Activated effector memory CD4-positive, alpha-beta T cell treated with anti-CD3 and anti-CD28 coated beads, Interleukin-2, amount 50 U/mL, for 16 hours (primary cell): ENCODE measurements at places on chromosomes 2 and 18.

GRCh38 chr2:240797500-240797895 is 22.5 kb downstream of the KIF1A start:
- no peak for DNase-seq

DNA sequence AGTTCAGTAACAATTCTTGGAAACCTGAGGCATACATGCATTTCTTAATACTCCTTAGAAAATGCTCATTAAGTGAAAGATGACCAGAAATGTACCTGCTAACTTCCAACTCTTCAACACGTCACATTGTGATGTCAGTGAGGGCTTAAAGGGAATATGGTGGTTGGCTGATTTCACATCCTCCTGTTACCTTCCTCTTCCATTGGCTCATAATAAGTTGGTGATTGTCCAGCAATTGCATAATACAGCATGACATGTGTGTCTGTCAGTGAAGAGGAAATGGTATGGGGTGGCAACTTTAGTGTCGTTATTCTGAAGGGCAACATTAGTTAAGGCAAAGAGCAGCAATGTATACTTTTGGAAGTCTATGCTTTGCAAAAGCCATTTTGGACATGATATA is 26.0 kb downstream of the PLEK start:
- no peak for DNase-seq

DNA sequence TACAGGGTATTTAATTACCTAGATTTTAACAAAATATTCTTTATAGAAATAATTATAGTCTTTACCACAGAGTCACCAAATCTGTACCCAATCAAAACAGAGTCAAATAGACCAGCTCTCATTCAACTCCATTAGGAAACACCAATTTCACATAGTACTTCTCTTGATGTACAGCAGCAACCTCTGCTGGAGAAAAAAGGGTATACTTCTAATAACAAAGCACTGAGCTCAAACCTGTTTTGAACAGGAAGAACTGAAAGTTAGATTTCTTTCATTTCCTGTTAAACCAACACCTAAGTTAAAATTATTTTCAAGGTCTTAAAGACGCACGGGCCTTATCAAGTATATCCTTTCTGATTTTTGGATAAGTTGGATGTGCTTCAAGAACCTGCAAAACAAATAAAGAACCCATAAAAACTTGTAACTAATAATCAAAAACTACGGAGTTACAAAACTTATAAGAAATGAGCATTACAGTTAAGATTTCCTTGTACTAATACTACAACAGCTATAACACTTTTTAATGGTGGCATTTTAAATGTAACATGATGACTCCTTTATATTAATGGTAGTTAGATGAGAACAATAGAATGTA is 79.0 kb downstream of the TTC21B start:
- DNase-seq: no peak

DNA sequence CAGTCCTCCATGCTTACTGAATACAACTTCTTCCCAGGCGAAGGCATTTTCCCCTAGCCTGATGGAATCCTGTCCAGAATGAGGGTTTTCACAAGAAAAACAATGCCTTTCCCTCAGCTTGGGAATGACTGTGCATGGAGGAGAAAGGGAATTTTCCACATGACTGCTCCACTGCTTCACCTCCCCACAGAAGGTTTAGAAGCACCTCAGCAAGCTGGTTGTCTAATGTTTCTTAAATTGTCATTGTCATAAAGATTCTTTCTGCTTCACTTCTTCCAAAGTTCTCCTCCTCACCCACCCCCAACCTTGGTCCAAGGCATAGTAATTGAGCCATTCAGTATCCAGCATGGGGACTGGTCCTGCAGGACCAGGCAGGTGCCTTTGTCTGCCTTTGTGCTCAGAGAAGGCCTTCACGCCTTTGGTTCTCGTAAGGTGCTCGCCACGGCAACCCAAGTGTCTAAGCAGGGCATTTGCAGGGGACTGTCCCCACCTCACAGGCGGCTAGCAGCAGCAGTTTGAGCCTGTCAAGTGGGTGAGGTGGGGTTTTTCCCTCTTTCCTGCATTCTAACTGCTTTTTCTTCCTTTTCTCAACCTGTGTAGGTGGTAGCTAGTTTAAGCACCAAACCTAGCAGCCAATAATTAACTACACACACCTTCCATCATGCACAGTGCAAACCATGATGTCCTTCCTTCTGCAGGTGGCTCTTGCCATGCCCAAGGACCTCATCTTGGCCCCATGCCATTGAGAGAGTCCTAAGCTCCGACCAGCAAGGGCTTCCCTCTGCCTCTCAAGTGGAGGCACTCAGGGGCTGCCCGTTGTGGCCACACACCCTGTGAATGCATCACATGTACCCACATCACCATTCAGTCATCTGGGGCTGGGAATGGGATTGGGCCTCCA is 65.7 kb upstream of the BCL2L11 start:
- DNase-seq: no peak

DNA sequence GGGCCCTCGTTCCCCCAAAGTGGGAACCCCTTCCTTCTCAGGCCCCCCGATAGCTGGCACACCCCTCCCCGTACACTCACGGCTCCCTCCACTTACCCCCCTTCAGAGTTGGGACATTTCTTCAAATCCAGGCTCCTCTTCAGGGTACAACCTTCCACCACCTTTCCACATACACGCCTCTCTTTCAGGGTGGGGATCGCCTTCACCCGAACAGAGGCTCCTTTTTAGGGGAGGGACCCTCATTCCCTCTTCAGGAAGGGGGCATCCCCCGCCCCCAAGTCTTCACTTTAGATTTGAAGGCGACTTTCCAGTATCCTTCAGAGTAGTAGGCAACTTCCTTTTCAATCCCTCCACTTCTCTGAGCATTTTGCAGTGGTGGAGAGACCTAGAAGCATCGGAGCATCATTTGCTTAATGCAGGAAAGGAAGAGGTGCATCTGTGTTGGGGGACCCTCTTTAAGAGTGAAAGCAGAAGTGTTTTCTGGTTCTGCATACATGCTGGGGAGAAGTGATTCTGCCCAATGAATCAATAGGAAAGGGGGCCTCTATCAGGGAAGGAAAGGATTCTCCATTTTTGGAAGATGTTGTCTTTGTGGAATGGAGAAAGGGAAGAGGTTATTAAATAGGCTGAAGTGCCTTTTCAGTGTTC is 845 bp downstream of the EML4 start:
- peak; percentile 65 for DNase-seq

DNA sequence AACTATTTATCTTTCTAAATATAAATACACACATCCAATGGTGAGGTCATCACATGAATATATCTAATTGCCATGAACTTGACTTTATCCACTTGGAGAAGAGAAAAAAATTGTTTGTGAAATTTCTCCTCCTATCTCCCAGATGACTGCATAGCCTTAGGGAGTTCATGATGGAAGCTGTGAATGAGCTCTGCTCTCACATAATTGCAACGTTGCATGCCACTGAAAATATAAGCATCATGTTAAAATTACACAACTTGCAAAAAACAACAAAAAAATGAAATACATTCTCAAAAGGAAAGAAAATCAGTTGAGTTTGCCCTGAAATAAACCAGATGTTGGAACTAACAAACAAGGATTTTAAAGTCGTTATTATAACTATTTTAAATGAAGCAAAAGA is 50.6 kb upstream of the OSR1 start:
- DNase-seq: no peak
